Amniotic epithelial cell (primary cell): ENCODE measurements at places on chromosomes 4 and X.

- DNase-seq = peak; percentile 33
Measured at GRCh38 chrX:34300871-34301270, 168.8 kb upstream of the FAM47A start.

DNA sequence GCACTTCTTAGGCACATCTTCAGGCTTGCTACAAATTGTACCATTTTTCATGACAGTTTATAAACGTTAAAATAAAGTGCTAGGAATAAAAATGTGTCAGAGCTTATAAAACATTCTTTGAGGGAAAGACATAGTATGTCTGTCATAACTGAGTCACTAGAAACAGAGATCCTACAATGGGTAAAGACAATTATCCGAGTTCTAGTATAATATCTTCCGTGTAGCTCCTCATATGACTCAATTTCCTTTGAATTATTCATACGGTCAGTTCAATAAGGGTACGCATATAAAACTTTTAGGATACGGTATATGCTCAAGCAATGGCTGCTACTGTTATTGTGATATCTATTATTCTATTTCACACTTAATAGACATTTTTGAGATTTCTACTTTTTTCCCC lies 349.1 kb downstream of the PCDH10 start:
- no peak for DNase-seq

GRCh38 chr4:61520166-61520565 lies 320.0 kb downstream of the ADGRL3 start:
- DNase-seq = peak; percentile 59

DNA sequence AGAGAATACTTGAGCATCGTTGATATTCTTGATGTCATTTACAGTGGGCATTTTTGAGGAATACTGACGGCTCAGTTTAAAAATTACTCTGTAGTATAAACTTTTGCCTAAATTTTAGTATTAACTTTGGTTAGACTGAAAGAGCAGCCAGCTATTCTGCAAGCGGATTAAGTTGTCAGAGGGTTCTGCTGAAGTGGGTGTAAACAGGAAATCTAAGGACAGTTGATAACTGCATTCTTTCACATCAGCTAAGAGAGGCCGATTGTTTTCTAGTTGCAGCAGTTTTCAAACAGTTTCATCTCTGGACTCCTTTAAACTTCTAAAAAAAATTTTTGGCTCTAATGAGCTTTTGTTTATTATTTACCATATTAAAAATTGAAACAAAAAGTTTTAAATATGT lies 149.6 kb downstream of the RAPGEF2 start:
- DNase-seq = peak; percentile 85

DNA sequence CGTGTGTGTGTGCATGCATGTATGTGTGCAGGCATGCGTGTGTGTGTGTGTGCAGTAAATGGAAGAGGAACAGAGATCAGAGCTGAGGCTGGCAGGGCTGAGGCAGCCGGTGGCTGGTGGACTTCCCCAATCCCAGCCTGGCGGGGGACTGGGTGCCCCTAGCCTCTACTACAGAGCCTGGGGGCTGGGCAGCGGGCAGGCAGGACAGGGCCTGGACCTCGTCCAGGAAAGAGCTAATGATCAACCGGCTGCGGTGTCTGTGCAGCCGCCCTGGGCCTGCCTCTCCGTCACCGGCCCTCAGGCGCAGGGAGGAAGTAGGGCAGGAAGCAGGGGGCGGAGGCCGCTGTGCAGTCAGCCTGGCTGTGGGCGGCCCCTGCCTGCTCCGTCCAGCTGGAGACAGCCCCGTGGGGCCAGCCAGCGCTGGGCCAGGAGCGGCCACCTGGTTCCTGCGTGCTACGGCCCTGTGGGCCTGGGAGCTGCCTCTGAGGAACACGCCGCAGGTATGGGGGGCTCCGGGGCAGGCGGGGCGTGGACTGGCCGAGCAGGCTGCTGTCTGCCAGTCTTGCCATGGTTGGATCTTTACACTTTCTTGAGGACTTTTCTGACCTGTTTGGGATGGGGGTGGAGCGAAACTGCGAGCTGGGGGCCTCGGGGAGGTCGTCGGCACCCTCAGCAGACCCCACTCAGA lies at the start of gene SH3TC1:
Gene SH3TC1 (plus strand): TSS at position 385 of the 688 bp plus-strand sequence. CDS start 5,905 bp downstream, outside the sequence.
- peak; percentile 86 for DNase-seq

DNA sequence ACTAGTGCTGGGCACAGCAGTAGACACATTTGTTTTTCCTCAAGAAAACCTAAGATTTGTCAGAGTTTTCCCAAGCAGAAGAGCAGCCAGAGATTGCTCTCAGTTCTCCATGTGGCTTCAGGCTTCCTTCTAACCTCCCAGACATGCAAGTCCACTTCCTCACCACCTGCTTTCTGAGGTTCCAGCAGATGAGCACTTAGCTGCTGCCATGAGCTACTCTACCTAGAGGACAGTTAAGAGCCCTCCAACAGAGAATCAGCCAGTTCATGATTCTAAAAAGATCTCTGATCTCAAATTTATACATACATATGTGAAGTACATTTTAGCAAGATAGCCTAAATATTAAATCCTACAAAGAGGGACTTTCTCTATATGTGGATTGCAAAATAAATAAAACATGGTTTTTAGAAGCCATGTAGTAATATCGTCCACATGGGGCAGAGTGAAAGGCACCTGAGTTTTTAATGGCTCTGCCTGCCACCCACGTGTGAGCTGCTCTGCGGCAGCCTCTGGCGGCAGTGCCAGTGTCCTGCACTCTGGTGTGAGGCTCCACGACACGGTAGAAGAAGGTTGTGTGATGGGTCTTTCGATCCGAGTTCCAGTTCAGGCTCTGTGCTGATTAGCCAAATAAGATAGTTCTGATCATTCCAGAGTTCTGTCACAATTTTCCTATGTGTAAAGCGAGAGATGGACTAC lies 10.3 kb downstream of the CYP4V2 start:
- peak; percentile 45 for DNase-seq

GRCh38 chrX:155747520-155747919 lies 133.6 kb upstream of the VAMP7 start:
- DNase-seq = no peak

GRCh38 chr4:114494246-114494803 lies 104.3 kb upstream of the UGT8 start:
- DNase-seq = no peak

DNA sequence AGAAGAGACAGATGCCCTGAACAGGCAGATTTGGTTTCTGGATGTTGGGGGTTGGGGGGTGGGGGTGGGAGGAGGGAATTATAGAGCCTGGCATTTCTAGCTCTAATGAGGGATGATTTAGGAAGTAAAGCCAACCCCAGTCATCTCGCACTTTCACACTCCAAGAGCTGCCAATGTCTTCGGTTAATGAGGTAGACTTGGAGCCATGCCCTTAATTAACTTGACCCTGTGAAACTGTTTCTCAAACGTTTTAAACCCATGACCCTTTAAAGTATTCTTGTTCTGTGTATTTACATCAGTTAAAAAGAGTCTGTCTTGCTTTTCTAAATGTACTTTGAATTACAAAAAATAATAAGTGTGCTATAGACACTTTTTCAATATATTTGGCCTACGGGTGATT lies 466.9 kb downstream of the FAT4 start:
- DNase-seq = no peak

DNA sequence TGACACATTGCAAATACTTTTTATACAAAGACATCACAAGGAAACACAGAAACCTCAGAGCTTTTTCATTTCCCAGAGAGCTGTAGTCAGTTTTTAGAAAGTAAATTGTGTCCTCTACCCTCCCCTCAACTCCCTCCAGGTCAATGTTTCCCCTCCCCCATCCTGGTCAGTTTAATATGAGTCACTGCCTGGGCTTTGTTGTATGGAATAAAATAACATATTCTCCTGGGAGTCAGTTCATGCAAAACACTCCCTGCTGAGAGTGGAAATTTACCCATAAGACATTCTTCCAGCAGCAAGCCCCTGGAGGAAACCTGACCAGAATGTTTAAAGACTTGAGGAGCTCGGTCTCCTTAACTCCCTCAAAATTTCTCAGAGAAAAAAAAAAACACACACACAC lies 270.1 kb upstream of the LDB2 start:
- DNase-seq = peak; percentile 0

DNA sequence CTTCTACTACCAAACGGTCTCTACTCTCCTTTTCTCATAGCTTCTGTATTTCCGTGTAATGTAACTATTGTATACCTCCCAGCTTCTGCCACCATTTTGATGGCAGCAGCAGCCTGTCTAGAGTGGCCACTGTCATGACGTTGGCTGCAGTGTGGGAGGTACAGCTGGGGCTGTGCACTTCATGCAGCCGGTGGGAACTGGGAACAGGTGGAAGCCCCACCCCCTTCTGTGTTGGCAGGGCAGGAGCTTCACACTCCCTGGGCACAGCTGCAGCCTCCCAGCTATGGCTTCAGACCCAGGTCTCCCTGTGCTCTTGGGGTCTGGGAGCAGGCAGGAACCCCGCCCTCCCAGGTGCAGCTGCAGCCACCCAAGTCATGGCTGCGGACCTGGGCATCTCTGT lies 49.8 kb upstream of the SEC24B start:
- DNase-seq = no peak

GRCh38 chr4:135510582-135510981 lies 1309.0 kb upstream of the PABPC4L start:
- DNase-seq = no peak

- DNase-seq = no peak
Measured at GRCh38 chrX:17554914-17555313, 179.9 kb downstream of the NHS start.

DNA sequence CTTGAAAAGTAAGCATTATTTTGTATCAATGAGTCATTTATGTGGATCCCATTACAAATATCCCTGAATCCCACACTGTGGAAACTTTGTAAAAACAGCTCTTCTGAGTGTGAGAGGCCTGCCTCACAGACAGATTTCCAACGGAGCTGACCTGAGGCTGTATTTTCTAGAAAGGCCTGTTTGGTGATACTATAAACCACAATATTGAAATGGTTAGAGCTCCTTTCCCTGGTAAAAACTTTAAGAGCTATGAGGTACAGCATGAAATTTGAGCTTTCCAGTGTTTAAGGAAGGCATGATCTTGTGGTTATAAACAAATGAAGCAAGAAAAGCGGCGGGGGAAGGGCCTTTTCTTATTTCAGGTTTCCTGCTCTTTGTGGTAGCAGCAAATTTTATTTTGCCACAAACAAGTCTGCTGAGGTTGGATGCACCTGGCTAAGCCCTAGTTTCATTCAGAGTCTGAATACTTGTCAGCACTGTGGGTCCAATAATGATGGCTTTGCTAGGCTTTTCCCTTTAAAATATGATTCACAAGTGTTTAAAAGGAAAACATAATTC lies 86.8 kb upstream of the ETNPPL start:
- DNase-seq = peak; percentile 70

GRCh38 chrX:124940531-124940930 lies 379.1 kb upstream of the TEX13C start:
- no peak for DNase-seq

GRCh38 chrX:110743679-110744340 lies 51.8 kb downstream of the CHRDL1 start:
- no peak for DNase-seq

GRCh38 chrX:133323431-133323830 lies 91.9 kb downstream of the GPC4 start:
- DNase-seq = no peak

DNA sequence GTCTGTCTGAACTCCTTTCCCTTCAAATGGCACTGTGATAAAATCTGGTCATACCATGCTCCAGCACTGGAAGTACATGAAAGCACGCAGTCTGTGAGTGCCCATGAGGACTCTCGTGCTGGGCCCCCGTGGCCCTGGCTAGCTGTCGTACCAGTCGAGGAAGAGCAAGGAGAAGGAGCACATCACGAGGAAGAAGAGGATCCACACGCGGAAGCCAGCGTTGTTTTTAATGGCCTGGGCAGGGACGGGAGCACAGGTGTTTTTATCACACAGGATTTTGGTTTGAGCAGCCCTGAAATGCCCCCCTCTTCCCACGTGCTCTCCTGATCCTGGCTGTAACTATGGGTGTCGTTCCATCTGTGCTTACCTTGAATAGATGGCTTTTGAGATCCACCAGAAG lies 33.0 kb downstream of the NSG1 start:
- no peak for DNase-seq

GRCh38 chr4:112321776-112322684 lies 24.9 kb downstream of the ALPK1 start:
- DNase-seq = peak; percentile 53

DNA sequence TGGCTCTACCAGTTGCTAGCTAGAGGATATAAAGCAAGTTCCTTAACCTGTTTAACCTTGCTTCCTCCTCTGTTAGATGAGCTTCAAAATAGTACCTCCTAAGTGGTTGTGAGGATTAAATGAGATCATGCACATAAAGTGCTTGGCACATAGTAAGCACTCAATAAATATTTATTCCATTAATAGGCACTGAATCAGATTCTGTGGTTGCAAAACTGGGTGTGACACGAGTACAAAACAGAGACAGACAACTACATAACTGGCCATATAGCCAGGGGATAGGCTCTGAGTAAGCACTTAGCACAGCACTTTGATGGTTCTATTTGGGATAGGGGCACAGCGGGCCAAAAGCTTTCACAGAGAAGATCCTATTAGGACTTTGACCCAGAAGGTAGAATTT lies 150.3 kb downstream of the RELL1 start:
- no peak for DNase-seq

DNA sequence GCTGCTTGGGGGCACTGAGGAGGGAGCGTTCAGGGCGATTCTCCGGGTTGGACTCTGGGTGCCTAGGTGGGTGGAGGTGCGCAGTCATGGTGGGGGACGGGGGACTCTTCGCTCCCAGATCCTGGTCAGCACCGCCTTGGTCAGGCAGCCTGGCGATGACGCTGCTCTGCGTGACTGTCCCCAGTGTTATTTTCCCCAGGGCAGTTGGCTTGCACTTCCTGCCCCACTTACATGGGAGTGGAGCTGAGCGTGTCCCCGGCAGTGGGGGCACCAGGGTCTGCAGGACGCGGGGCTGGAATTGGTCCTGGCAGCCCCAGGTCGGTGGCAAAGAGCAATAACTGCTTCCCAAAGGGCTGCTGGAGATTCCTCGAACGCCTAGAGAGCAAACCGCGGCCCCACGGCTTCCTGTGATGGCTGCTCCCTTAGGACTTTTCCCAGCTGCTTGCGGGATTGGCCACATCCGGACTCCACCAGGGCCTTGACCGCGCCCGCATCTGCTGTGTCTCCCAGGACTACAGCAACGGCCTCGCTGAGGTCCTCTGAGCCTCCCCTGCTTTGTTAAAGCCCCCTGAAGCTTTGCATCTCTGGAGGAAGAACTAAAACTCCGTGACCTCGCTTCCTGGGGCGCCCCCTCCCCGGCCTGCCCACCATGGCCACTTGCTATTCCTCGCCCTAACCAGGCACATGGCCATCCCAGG lies 35.3 kb upstream of the GPR78 start:
- DNase-seq = peak; percentile 45

- DNase-seq = peak; percentile 65
Measured at GRCh38 chrX:86002076-86002896, 45.1 kb downstream of the CHM start.

- DNase-seq = no peak
Measured at GRCh38 chrX:143634309-143634662, 1.6 kb downstream of the SLITRK4 start.

- DNase-seq = no peak
Measured at GRCh38 chrX:119424999-119425398, 25.9 kb downstream of the SLC25A43 start.

DNA sequence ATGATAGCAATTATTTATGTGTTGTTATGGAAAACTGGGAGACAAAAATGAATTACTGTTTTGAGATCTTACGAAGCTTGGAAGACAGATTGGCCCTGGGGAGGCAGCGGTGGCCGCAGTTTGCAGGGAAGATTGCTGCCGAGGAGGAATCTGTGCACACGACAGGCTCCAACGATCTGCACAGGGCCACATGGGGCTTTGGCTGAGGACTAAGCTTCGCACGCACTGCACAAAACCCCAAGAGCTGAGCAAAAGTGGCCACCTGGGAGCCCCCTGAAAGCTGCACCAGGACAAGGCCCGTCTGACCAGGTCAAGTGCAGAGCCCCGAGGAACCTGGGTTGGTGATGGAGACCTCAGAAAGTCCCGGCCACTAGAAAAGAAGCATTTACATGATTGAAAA lies 5.2 kb upstream of the PDE6B start:
- DNase-seq = no peak

GRCh38 chrX:39144323-39144722 lies 343.1 kb downstream of the MID1IP1 start:
- DNase-seq = no peak
